ENCODE measurements at places on chromosomes 7 and 10. TPM values are rescaled to one million over a fixed set of nuclear protein-coding genes. Genes with fewer than 3 reads are reported as not detected.
A peak's percentile ranks its signal among the peaks of the same experiment; 100 is the strongest.

NUTM2E gene
- total RNA-seq, result under 0.01 TPM

DNA sequence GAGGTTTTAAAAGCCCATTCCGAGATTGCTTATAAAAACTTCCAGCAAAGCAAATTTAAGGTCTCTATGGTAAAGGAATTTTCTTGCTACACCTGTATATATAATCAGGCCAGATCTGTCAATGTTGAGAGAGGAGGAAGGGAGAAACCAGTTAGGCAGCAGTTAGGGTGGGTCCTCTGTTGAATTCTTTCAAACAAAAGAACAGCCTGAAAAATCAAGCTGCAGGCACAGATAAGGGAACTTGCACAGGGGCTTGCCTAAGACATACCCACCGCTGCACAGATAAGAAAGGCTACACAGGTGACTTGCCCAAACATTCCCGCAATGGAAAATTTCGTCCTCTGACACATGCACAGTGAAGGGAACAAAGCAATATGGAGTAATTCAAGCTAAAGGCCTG, 59.8 kb upstream of the IMMP2L start:
- no peak for DNase-seq

- DNase-seq, result no peak
These were observed 207.3 kb upstream of the SORCS1 start for GRCh38 chr10:107371801-107372200.

GRCh38 chr7:380139-380485, 90.1 kb downstream of the FOXL3 start:
- DNase-seq, result no peak

DNA sequence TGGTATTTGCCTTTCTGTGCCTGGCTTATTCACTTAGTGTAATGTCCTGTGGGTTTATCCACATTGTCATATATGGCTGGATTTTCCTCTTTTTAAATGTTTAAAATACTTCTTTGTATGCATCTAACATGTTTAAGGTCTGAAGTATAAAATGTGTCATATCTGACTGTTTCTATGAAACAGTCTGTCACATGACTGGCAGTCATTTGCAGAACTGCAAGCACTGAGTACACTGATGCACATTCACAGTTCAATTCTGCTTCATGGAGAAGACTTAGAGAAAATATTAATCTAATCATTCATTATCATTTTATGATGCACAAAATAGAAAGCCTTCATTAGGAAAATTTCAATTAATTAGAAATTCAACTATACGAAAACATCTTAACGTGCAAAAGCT, 119.7 kb upstream of the PRSS58 start:
- no peak for DNase-seq

DNA sequence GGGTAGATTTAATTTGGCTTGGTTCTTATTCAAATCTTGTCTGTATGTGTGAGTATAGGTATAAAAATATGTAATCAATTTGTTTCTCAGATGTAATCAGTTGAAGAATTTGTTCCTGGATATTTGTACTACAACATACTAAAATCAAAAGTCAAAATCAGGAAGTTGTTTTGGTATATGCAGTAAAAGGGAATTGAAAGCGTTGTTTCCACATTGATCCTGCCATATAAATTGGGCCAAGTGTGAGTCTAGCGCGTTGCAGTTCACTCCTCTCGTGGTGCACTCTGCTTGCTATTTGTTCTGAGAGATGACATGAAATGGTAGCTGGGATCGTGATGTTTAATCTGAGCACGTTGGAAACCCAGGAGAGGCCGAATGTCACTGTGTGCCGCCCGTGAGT, 55.9 kb downstream of the SHH start:
- DNase-seq, result no peak

MRC1 gene
- under 0.01 TPM for total RNA-seq

CYP26A1 gene
- under 0.01 TPM for total RNA-seq

DEPP1 gene
- total RNA-seq, result 29.8 TPM

- no peak for DNase-seq
These were observed 4.6 kb downstream of the ATP6V1F start for GRCh38 chr7:128867241-128867640.

GRCh38 chr7:154627646-154628290, 375.2 kb downstream of the PAXIP1 start:
- no peak for DNase-seq

- no peak for DNase-seq
These were observed 22.4 kb downstream of the CDH23 start for GRCh38 chr10:71419002-71419540.

LOXL4 gene
- 68.3 TPM for total RNA-seq

DNA sequence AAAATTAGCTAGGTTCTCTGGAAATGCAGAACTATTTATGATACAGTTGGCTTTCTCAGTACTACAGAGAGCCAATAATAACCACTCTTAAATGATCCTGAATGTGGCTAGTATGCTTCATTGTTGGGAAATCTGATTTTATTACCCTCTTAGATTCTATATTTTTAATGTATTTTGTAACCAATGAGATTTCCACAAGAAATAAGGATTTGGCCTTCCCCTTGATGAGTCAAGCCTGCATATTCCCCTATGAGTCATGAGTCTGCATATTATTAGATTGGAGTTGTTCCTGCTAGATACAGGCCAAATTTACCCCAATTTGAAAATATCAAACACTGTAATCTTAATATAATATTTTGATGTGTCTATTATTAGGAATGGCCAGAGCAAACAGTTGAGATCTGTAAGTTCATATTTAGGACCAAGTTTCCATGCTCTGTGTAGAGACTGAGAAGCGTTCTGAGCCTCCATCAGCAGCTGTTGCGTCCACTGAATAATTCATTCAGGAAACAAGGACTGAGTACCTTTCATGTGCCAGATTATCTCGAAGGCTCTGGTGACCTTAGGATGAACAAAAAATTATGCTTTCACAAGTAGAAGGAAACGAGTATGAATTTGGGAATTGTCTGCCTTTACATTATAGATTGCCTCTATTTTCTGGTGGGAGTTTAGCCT, 793.4 kb downstream of the NRG3 start:
- DNase-seq, result peak; percentile 18

GRCh38 chr7:93176992-93177580, 28.9 kb upstream of the SAMD9L start:
- no peak for DNase-seq

DNA sequence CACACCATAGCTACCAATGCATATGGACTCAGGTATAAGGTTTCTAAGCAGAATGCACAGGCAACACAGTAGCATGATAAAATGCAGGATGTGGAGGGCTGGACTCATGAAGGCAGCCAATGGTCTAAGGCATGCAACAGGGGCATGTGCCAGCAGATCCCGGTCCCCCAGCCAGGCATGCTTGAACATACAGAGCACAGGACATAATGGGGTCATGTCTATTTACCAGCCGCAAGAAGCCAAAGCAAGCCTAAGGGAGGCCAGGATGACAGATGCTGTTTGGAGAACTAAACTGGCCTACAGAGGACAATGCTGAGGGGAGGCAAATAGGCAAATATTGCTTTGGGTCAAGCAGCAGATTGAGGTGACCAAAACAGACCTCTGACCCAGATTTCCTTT, 60.0 kb upstream of the PDLIM1 start:
- no peak for DNase-seq

- no peak for DNase-seq
These were observed 86.5 kb downstream of the PLXNA4 start for GRCh38 chr7:132489776-132490237.

- DNase-seq, result no peak
These were observed 5.4 kb downstream of the RELN start for GRCh38 chr7:103984050-103984449.

FAM131B gene
- total RNA-seq, result 1.3 TPM

TBC1D12 gene
- 15.1 TPM for total RNA-seq

DNA sequence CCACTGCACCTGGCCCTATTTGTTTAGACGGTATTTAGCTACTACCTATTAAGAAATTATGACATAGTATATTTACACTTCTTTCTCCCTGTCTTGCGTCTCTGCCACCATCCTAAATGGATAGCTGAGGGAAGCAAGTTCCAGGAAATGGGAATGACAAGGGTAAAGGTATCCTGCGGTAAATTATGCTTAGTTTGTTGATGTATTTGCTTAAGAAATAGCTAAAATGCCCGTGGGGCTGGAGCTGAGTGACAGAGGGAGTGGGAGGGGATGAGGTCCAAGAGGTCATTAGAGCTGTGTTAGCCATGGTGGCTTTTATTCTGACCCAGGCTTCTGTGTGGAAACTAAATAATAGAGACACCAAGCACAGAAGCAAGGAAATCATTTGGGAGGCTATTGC, 29.0 kb upstream of the UBE2D1 start:
- no peak for DNase-seq

DNA sequence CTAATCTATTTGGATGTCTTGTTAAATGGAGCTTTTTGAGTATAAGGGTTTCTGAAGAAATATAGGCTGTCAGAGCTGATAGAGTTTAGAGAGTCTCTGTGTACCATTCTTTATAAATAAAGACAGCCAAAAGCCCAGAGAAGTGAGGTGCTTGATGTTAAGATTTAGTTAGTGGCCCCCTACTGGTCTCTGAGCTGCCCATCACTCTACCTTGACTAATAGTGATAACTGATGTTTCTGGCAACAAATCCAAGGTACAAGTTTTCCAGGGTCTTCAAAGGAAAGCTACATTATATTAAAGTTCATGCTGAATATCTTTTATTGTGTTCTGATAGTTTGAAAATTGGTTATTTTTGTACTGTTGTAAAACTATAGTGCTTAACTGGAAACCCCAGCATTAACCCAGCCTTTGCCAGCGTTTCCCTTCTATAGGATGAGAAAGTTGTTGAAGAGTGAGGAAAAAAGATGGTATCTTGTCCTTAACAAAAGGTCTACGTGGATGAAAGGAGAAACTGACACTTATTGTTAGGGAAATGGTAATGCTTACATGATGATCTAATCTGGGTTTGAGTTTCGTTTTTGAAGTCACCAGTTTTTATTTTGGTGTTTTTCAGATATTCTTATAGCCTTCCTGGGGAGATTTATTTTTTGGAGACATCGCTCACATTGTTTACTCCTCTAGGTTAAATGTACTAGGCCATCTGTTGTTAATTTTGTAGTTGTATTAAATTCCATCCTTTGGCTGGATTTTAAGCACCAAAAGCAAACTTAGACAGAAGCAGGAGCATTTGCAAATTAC, 79.0 kb downstream of the AUTS2 start:
- peak; percentile 54 for DNase-seq

DNA sequence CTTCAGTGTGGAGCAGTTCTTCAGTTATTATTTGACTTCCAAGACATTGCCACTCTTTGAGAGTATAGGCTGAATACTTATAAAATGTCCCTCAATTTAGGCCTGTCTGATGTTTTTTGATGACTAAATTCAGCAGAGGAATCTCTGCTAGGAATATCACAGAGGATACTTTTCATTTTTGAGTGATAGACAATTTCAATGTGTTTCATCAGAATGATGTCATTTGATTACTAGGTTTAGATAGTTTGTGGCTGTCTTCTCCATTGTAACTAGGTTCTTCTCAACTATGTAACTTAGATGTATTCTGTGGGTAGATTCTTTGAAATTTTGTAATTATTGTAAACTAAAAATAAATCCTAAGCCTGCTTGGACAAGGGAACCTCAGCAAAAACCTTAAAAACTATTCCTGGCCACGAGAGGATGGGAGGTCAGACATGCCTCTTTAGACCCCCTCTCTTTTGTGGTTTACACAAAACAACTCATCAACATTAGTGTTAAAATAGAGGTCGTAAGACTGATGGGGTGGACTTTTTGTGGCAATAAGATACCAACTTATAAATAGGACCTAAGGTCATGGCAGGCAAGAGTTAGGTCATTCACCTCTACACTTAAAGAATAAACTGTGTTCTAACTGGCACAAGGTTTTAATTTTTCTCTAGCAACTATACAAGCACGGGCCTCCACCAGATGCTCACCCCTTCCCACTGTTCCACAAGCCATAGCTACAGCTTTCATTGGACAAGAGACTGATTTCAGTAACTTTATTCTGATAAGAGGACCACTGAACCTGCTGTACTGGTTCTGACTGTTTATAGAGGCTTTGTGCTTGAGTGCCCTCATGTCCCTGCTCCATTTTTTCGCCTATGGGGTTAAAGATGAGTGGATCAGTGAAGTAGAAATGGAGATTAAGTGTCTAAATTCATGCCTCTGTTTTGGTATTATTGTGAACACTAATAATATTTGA, 33.7 kb downstream of the CYP2C8 start:
- no peak for DNase-seq

DNA sequence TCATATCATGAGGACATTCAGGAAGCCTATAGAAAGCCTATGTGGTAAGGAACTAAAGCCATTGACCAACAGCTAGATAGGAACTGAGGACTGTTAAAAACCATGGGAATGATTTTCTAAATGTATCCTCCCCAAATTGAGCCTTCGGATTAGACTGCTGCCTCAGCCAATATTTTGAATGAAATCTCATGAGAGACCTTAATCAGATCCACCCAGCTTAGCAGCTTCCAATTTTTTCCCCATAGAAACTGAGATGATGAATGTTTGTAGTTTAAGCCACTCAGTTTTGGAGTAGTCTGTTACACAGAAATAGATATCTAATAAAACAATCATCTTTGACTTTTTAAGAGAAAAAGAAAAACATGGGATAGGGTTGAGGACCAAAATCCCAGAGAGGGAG, 292.0 kb downstream of the HPSE2 start:
- no peak for DNase-seq

All from fibroblast of villous mesenchyme (primary cell).